Stimulated activated CD8-positive, alpha-beta memory T cell treated with anti-CD3 and anti-CD28 coated beads, Interleukin-15, amount 100 ng/mL, for 48 hours (primary cell): ENCODE measurements at places on chromosomes 13 and 19.

GRCh38 chr19:54316746-54317107 lies 3.8 kb upstream of the LILRA5 start:
- no peak for DNase-seq

GRCh38 chr19:33345163-33345562 lies 28.3 kb upstream of the CEBPG start:
- no peak for DNase-seq

- DNase-seq, result no peak
Measured at GRCh38 chr13:33958964-33959363, 141.0 kb downstream of the RFC3 start.

DNA sequence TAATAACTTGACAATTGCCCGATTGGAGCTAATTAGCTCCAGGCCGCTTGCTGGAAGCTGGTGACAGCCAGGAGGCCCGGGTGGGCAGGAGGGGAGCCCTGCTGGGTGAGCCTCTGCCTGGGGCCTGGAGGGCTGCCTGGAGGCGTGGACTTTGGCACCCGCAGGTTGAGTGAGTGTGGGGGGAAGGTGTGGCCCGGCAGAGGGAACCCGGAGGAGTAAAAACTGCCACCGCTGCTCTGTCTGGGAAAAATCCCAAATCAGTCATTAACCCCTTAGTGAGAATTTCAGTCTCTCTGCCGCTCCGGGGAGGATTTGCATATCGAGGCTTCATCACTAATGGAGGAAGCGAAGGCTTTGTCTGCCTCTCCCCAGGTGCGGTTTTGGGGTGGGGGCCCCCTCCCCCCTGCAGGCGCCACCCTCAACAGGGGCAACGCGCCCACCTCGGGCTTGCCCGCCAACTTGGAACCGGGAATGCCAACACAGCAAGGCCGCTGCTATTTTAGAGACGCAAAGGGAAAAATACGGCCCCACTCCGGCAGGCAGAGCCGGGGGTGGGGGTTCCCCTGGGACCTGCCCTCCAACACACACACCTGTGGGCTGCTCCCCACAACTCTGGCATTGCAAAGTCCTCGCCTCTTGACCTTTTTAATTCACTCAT lies 6.2 kb downstream of the EFNA2 start:
- no peak for DNase-seq

DNA sequence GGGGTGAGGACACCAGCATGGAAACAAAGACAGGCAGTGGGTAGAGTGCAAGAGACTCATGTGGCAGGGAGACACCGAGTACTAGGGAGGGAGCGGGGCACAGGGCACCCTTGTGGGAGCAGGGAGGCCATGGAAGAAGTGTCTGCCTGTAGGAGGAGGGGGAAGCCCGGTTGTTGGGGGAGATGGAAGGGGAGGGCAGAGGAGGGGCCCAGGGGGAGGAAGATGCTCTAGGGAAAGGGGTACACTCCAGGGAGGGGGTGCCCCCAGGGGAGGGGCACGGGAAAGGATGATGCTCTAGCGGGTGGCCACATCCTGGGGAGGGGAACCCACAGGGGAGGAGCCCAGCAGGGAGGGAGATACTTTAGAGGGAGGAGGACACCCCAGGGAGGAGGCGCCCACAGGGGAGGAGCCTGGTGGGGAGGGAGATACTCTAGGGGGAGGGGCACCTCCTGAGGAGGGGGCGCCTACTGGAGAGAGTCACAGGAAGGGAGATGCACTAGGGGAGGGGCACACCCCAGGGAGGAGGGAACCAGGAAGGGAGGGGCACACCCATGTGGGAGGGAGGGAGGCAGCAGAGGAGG lies 24.9 kb downstream of the CPAMD8 start:
- DNase-seq, result peak; percentile 25

DNA sequence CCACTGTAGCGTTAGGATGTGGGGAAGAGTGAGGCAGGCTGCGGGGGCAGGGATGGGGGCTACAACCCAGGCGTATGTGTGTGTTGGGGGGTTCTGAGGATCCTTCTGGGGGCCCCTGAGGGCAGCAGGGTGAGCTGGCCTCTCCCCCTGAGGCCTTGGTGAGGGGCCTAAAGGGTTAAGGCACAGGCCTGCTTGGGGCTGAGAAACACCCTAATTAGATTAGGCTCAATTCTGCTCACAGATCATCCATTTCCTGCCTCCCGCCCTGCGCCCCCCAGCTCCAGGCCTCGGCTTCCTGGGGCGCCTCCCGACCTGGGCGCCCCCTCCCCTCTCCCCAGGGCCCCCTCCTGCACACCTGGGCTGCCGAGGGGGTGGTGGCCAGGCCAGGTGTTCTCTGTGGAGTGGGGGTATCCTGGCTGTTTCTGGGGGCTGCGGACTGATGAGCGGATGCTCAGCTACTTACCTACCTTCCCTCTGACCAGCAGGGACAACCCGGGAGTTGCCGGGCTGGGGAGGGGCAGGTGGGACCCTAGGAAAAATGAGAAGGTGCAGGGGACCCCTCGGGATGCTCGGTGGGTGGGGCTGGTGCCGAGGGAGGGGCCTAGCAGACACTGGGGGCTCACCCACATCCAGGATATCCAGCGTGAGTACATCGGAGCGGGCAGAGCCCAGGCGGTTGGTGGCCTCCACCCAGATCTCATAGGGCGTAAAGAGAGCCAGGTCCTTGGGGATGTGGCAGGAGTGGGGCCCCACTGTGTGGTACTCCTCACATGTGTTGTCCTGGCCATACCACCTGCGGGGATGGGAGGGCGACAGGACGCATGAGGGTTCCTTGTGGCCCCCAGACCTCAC lies 8.6 kb downstream of the CRLF1 start:
- no peak for DNase-seq

DNA sequence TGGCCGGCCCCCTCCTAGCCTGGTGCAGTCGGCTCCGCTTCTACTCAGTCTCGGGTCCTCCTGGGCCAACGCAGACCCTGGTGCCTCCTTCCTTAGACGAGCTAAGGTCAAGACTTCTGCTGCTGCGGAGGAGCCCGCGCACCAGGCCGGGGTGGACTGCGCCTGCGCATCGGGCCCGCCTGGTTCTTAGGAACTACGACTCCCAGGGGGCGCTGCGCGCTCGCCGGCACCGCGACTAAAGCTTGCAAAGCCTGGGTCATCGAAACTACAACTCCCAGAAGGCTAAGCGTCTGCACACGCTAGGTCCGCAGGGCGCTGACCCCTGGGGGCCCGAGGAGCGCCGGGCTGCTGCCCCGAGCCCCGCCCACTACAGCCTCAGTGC lies at the start of gene ZNF835:
TSS of gene ZNF835 (minus strand) at position 145 of the 382 bp plus-strand sequence. CDS start 6,559 bp downstream, outside the sequence.
- peak; percentile 68 for DNase-seq

DNA sequence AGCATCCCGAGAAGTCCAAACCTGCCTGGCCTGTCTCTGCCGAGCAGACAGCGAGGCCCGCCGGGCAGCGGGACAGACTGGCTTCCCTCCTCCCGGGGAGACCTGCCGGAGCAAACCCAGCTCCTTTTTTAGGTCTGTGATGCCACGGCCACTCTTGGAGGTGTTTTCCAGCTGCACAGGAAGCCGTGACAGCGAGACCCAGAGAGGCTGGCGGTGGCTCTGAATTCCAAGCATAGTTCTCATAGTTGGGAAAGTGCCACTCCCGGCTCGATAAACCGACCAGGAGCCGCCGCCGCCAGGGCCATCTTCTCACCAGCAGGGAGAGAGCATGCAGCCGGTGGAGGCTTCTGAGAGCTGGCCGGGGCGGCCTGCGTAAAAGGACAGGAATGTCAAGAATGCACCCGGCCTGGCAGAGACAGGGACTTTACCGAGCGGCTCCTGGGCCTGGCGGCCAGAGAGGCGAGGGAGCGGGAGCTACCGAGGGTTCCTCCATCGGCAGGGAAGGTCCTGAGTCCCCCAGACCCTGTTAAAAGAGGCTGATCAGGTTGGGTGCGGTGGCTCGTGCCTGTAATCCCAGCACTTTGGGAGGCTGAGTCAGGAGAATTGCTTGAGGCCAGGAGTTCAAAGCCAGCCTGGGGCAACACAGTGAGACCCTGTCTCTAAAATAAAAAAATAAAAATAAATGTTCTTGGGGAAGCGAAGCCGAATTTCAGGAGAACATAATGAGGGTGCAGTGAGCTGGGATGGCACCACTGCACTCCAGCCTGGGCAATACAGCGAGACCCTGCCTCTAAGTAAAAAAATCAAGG lies 64.9 kb downstream of the GADD45B start:
- no peak for DNase-seq
